ENCODE measurements at places on chromosomes 4 and X.

DNA sequence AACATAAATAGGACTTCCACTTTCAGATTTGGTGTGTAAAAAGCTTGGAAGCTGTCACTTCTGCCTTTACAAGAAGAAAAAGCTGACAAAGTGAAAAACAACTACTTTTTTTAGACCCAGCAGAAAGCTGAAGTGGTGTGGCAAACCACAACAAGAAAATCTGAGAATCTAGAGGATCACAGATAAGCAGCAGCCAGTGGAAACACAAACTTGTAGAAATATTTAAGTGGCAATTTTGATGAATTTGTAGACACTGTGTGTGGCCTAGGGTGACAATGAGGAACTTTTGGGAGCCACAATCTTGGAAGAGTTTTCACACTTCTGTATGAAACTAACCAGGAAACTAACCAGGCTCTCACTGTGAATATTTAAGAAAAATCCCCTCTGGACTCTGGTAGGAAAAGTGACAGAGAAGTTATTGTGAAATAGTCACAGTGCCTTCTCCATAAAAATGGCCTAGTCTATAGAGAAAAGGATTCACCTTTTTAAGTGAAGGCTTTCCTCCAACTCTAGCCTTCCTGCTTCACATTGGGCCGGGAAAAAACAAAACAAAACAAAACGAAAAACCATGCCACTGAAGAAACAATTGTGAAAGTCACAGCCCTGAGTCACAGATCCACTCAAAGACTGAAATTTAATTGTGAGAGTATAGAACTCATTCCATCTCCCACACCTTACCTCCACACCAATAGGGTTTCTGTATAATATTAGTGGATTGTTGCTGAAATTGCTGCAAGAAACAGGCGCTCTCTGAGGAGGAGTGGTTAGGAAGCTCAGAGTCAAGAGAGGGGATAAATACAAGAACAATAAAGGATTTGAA lies 26.7 kb upstream of the GUCY1A1 start:
- H3K27me3 ChIP-seq: no peaks in the 10 kb centered on the region
- H3K4me1 ChIP-seq: no peaks in the 10 kb centered on the region
- no peak overlapping the region for H3K27ac ChIP-seq
- no peak for DNase-seq
- no peak overlapping the region for H3K4me3 ChIP-seq
- no peaks in the 10 kb centered on the region for H3K36me3 ChIP-seq

DNA sequence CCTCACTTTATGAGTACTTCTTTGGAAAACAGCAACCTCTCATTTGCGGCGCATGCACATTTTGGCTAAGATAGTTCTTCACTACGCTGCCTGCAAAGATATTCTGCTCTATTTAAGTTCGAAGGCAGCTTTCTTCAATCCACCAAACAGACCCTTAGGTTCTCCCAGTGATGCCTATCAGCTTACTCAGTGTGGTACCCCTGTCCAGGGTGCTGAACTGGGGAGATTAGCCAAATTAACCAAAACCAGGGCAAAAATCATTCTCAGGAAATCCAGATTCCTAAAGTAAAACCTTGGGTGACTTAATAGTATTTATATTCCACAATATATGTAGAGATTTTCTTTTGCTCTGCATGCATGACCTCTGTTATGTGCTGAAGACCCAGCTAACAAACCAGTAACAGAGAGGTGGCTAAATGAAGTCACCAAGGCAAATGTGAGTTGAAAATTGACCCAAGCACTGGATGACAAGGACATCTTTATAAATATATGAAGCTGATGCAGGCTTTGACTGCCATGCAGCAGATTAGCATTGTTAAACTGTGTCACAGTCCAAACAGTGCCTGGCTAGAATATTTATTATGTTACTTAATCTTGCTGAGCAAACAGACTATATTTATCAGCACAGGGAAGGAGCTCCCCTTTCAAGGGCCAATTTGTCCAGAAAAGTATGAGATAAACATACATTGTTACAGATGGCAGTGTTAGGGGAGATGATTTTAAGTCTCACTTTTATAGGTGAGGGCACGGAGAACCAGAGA lies 418.2 kb downstream of the STIM2 start:
- no peaks in the 10 kb centered on the region for H3K4me1 ChIP-seq
- no peaks in the 10 kb centered on the region for H3K27me3 ChIP-seq
- H3K4me3 ChIP-seq: no peak overlapping the region
- H3K36me3 ChIP-seq: no peaks in the 10 kb centered on the region

DNA sequence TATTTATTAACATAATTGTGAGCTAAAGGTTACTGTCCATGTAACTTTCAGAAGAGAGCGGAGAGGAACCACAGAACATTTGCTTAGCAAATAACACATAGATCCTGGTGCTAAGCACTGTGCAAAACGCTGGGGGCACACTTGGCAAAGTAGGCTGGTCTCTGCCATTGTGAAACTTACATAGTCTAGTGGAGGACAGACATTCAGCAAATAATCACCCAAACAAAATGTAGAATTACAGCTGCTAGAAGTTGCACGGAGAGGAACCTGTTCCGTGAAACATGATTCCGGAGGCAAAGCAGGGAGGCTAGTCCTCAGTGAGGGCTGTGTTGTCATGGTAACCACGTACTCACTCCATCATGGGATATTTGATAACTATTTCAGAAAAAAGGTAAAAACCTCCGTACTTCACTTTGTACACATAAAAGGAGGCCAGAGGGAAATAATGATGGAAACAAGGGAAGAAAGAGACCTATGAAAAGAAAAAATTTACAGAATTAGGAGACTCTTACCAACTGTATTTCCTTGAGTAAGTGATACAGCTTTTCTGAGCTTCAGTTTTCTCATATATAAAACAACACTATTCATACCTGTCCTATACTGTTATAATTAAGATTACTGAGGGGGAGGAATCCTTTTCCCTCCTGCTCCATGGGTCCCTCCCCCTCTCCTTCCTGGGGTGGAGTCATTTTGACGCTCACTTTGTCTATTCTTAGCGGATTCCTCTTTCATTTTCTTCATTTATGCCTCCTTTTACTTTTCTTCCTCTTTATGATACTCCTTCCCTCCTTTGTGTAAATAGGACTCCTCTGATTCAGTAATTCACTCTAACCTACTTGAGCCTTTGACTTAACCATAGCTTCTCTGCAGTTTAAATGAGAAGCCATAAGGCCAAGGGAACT lies 825 bp upstream of the RASGEF1B start:
- no peak for DNase-seq
- H3K4me3 ChIP-seq: peak overlapping the region; percentile 93
- no peaks in the 10 kb centered on the region for H3K27me3 ChIP-seq
- peaks cover 32% of the 10 kb centered on the region for H3K4me1 ChIP-seq
- H3K27ac ChIP-seq: peak overlapping the region; percentile 97

DNA sequence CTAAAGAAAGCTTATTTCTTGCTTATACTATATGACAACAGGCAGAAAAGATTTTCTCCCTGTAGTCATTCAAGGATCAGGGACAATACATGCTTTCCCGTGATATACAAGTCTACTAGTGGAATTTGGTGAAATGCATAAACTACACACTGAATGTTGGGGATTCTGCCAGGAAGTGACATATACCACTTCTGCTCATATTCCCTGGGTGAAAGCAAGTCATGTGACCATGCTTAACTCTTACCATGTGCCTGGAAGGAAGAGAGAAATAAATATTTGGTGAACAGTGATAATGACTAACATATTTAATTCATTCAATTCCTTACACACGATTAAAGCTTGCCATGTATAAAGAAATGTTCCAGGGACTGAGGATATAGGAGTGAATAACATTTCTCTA lies 534.6 kb downstream of the PPARGC1A start:
- no peaks in the 10 kb centered on the region for H3K36me3 ChIP-seq
- H3K4me1 ChIP-seq: no peaks in the 10 kb centered on the region
- no peak overlapping the region for H3K27ac ChIP-seq
- DNase-seq: no peak

- no peaks in the 10 kb centered on the region for H3K4me1 ChIP-seq
- no peak for DNase-seq
- H3K36me3 ChIP-seq: no peaks in the 10 kb centered on the region
- H3K27ac ChIP-seq: no peak overlapping the region
Measured at GRCh38 chrX:84479086-84479485, 23.2 kb downstream of the HDX start.

Data from effector memory CD8-positive, alpha-beta T cell (primary cell).